Stimulated activated CD4-positive, alpha-beta T cell treated with anti-CD3 and anti-CD28 coated beads, Interleukin-4, amount 100 ng/mL, for 24 hours (primary cell): ENCODE measurements at places on chromosomes 7 and 10.

DNA sequence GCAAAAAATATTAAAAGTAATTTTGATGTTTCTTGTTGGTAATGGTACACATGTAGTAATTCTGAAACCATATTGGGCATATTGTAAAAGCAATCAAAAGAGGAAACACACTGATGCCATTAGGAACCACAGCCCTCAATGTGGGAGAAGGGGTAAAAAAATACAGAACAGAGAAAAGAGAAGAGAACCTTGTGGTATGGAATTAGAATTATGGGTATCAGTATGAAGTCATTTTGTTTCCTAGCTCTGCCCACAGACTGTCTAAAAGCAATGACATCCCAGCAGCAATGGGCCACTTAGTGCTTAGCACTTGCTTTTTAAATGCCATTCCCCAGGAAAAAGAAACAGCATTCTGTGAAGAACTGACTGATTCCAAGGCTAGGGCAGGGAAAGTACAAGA, 61.5 kb downstream of the CPVL start:
- no peak for DNase-seq

DNA sequence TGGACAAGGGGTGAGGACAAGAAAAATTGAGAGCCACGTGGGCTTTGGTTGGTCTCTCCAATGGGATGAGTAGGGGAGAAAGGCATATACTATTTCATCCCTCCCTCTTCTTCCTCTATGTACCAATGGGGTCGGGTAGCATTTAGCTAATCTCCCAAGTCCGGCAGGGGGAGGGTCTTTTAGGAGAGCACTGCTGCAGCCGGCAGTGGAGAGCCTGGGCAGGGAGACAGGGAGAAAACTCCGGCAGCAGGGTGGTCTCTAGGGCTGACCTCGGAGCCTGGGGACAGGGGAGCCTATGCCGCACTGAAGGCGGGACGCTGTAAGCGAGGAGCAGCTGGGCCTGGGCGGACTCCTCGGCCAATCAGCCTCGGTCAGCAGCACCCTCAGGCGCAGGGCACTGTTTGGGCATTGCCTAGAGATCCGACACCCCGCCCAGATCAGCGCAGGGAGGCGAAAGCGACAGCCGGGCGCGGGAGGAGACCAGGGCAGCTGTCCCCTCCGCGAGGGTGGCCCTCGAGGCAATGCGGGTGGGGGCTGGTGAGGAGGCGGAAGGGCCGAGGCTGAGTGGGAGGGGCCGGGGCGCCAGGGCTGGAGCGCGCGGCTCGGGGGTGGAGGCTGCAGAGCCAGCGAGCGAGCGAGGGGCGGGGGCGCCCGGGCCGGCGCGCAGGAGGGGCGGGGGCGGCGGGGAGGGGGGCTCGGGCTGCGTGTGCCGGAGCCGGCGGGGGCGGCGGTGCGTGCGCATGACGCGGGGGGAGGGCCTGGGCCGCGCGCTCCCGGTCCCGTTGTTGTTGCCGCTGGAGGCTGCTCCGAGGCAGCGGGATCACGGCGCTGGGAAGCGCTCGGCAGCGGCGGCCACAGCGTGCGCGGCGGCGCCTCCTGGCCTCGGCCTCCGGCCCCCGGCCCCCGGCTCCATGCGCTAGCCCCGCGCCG, at the start of gene AGAP3:
Gene AGAP3 (plus strand): TSS at position 785 of the 930 bp plus-strand sequence. CDS start 267 bp downstream, outside the sequence.
- peak; percentile 56 for DNase-seq

GRCh38 chr7:46033592-46033991, 112.5 kb upstream of the IGFBP3 start:
- DNase-seq, result no peak

DNA sequence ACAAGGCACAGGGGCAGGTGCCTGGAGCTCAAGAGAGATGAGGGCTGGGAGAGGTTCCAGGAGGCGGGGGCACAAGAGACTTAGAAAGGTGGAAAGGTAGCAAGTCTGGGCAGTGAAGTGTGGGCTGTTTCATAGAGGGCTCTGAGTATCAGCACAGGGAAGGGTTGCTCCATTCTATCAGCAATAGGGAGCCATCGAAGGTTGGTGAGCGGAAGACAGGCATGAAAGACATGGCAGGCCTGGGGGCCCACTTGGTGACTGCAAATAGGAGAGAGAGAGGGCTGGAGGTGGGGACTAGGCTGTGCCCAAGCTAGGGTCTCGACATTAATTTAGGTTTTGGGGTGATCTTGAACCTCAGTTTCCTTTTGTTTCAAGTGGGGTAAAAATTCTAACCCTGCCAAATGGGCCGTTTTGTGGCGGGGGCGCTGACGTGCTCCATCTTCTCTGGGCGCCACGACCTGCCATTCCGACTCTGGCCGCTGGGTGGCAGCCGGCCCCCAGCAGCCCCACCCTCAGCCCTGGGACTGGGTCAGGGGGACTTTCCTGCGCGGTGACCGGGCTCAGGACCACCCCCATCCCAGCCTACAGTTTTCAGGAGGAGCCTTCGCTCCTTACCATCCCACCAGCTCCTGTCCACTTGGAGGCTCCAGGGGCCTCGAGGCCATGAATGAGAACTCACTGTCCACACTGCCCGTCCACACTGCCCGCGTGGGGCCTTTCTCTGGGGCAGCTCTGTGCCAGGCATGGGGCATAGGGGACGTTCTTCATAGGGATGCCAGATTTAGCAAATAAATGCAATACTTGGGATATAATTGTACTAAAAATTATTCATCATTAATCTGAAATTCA, 37.2 kb upstream of the PCBD1 start:
- peak; percentile 59 for DNase-seq

- DNase-seq, result peak; percentile 85
These were observed at the start of gene CRCP for GRCh38 chr7:66114743-66115649. CRCP (plus strand) TSS chr7:66114847; CDS start chr7:66114963, 116 bp downstream.

GRCh38 chr7:155847821-155848435, 35.7 kb upstream of the SHH start:
- no peak for DNase-seq

GRCh38 chr10:62648921-62649320, 155.6 kb upstream of the ADO start:
- DNase-seq, result no peak

GRCh38 chr10:58696736-58697135, 184.1 kb downstream of the BICC1 start:
- DNase-seq, result no peak

GRCh38 chr10:103921750-103922195, 3.8 kb upstream of the STN1 start:
- no peak for DNase-seq

GRCh38 chr7:70036695-70037094, 438.4 kb downstream of the AUTS2 start:
- no peak for DNase-seq

GRCh38 chr7:51244885-51245284, 71.7 kb downstream of the COBL start:
- DNase-seq, result no peak

- DNase-seq, result no peak
These were observed 291.8 kb downstream of the CRPPA start for GRCh38 chr7:16129431-16130110.

- DNase-seq, result no peak
These were observed 384.2 kb upstream of the LRGUK start for GRCh38 chr7:133742709-133743538.

DNA sequence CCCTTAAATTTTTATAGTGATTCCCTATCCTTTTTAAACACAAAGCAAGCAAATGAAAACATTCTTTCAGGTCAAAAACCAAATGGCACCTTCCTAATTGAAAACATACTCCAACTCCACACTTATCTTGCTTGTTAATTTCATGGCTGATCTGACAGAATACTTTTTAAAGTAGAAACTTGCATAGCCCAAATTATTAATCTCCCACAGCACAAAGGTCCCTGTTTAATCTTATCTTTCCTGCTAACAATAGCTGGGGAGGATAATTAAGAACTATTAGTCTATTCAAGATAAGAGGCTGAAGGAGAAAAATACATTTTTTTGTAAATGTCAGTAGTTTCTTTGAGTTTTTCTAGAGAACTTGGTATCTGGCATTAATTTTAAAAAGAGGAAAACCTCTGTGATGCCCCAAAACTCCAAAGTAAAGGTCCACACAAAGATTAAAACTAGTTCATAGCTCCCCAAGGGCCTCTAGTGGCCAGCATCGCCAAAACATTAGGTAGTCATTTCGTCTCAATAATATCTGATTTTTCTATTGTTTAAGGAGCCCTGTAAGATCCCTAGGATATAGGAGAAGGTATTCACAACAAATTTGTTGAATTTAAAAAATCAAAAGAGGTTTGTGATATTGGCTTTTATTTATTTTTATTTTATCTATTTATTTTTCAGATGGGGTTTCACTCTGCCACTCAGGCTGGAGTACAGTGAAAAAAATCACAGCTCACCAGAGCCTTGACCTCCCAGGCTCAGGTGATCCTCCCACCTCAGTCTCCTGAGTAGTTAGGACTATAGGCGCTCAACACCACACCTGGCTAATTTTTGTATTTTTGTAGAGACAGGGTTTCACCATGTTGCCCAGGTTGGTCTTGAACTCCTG, 14.7 kb downstream of the CDNF start:
- peak; percentile 51 for DNase-seq

- DNase-seq, result no peak
These were observed 13.9 kb downstream of the DIP2C start for GRCh38 chr10:675532-675931.

- DNase-seq, result no peak
These were observed 13.2 kb upstream of the AOC1 start for GRCh38 chr7:150838965-150839650.

GRCh38 chr7:77415823-77416620, at the start of gene GSAP:
GSAP (minus strand) TSS chr7:77416349; CDS start chr7:77416321, 28 bp downstream.
- DNase-seq, result peak; percentile 36

DNA sequence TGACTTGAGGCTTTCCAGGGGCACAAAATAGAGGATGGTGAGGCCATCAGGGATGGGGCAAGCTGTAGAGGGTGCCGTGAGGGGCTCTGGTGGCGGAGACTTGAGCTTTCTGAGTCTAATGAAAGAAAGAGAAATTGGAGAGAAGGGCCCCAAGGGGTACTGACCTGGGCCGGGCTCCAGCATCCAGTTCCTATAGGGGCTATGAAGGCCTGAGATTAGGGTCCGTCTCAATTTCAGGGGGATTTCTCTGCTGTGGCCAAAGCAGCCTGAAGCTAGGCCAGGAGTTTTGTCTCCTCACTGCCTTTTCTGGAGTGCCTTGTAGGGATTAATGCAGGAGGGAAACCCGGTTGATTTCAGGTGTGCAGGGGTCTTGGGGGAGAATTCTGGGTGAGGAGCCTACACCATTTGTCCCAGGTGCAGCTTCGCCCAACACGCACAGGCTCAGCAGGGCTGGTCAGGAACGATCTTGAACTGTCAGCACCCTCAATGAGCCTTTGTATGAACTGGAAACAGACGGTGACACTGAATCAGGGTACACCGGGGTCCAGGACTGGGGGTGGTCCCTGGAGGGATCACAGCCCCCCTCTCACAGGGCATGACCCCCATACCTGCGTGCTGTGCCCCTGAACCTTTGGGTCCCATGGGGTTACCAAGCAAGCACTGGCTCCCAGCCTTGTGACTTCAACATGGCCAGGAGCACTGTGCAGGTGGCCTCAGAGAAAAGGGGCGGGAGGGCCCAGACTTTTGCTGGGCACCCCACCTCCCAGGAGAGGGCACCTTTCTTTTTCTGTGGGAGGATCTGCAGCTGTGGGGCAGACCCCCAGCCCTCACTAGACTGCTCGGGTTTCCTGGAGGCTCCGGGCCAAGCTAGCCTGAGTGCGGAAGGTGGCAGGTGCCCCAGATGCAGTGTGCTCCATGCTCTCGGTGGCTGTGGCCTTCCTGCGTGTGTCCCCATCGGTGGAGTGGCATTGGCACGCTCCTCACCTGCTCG, 122.9 kb upstream of the RET start:
- DNase-seq, result no peak

- peak; percentile 23 for DNase-seq
These were observed 37.0 kb upstream of the DNAJB6 start for GRCh38 chr7:157299613-157300368.

DNA sequence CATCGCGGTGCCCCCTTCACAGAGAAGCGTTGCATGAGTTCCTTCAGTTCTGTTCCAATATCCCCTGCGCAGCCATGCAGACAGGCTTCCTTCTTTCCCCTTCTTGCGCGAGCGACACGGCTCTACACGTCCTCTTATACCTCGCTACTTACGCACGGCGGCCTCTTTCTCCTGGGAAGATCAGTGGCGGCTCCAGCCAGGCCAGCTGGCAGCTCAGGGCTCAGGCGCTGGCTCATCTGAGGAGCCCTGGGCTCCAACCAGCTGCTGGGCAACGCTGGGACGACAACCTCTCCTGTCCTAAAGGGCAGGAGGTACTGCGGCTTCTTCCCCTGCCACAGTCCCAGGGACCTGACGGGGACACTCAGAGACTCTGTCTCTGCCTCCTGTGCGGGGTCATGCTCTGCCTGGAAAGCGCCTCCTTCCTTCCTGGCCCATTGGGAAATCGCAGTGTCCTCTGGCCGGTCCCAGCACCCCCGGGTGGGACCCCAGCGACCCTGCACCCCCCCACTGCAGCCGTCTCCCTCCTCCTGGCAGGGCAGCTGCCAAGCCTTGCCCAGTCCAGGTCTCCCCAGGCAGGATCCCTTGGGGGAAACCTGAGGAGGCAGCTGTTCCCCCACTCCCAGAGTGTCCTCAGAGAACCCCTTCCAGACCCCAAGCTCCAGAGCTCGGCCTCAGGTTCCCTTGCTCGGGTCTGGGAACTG, 5.0 kb upstream of the FAM20C start:
- DNase-seq, result no peak

- DNase-seq, result no peak
These were observed 58.0 kb downstream of the GNAT3 start for GRCh38 chr7:80453699-80454340.

DNA sequence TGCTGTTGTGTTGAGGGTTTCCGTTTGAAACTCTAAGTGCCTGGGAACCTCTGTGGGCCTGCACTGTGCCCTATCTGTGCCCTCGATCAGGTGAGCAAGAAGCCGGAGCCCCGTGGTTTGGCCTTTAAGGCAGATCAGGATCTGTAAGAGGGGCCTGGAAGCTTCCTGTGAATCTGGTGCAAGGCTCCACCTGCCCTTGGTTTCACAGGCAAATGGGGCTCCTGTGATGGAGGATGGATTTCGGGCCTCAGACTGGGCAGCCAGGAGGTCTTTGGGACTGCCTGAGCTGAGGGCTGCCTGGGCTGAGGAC, 21.6 kb downstream of the SCART1 start:
- DNase-seq, result peak; percentile 40

GRCh38 chr7:124965553-124965952, 35.9 kb upstream of the POT1 start:
- DNase-seq, result no peak

DNA sequence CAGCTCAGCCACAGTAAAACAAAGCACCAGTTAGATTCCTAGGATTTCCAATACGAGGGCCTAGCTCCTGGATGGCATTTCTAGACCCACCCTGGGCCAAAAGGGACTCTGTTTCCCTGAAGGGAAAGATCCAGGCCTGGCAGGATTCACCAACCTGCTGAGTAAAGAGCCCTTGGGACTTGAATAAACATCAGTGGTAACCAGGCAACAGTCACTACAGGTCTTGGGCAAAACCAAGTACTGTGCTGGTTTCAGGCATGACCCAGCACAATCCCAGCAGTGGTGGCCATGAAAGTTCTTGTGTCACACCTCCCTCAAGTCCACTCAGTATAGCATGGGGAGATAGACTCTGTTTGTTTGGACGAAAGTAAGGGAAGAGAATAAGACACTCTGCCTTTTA, 31.0 kb upstream of the STARD3NL start:
- no peak for DNase-seq

DNA sequence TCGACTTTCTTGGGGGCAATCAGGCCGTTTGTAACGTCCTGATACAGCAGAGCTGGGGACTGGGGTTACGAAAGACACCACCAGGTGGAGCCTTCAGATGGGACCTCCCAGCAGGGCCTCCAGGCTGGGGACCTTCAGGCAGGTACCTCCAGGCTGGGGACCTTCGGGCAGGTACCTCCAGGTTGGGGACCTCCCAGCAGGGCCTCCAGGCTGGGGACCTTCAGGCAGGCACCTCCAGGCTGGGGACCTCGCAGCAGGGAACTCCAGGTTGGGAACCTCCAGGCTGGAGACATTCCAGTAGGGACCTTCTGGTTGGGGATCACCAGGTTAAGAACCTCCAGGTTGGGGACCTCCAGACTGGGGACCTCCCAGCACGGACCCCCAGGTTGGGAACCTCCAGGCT, 23.5 kb upstream of the GPR146 start:
- no peak for DNase-seq
